Activated T-helper 2 cell treated with anti-CD3 and anti-CD28 coated beads, Interferon-gamma antibody, Interleukin-2, Interleukin-4, amounts not matched to agents 10 μg/mL and 5 μg/mL and 100 μg/mL, durations not matched to agents 14 hours and 24 hours and 36 hours (primary cell): ENCODE measurements at places on chromosomes 12 and 14.

DNA sequence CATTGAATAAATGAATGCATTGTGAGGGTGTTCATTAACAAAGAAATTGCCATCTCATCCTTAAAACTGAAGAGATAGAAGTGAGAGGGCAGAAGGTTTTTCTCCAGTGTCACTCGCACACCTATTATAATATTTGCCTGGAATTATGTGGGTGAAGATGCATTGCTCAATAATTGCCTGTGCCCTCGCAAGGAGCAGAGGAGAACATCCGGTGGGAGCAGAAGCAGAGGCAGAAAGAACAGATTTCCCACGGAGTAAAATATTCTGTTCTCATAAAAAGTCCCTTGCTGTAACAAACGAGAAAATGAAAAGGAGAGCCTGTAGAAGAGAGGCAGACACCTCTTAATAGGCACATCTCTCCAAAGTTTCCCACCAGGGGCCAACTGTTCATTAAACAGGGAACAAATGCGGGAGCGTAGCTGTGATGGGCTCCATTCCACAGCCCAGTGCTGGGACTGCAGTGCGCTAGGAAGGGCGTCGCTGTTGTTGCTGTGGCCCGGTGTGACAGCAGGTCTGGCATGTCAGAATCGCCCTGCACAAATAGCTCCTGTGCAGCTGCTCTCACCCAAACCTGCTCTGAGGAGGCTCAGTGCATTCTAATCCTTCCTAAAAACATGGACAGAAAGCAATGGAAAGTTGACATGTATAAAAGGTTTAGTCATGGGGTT is 359.8 kb downstream of the APAF1 start:
- no peaks in the 10 kb centered on the region for H3K36me3 ChIP-seq
- no peak overlapping the region for H3K27ac ChIP-seq
- H3K4me3 ChIP-seq: no peak overlapping the region
- DNase-seq: no peak
- H3K27me3 ChIP-seq: no peaks in the 10 kb centered on the region

- H3K4me1 ChIP-seq: peaks cover 5% of the 10 kb centered on the region
- H3K27ac ChIP-seq: no peak overlapping the region
- H3K4me3 ChIP-seq: no peak overlapping the region
- no peak for DNase-seq
- H3K36me3 ChIP-seq: no peaks in the 10 kb centered on the region
These were observed 9.6 kb upstream of the TAMALIN start for GRCh38 chr12:51997136-51997535.

DNA sequence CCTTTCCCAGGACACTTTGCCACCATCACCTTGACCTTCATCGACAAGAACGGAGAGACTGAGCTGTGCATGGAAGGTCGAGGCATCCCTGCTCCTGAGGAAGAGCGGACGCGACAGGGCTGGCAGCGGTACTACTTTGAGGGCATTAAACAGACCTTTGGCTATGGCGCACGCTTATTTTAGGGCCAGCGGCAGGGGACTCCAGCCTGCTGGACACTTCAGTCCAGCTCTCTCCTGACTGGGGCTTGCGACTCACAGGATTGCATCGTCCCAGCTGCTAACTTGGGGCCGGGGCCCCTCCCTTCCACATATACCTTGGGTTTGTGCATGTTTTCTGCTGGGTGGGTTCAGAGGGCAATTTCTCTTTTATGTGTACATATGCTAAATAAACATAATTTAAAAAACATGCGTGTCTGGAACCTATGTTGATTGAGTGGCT is 11.2 kb downstream of the AHSA1 start:
- no peaks in the 10 kb centered on the region for H3K4me1 ChIP-seq
- H3K36me3 ChIP-seq: peaks cover 52% of the 10 kb centered on the region
- H3K4me3 ChIP-seq: no peak overlapping the region
- H3K27ac ChIP-seq: no peak overlapping the region
- DNase-seq: no peak

DNA sequence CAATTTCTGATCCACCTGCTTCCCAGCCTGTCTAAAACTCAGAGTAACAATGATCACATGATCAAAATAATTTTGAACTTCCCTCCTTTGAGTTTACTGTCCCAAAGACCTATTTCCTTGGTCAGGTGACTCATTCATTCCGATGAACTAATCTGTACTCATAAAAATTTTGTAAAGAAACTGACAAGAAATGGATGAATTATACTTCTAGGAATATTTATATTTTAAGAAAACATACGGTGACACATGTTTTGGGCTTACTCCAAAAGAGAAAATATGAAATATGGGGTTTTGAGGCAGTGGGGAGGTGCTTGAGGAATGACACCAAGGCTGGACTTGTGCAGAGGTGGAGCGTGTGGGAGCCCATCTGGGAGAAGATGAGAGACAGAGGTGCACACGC is 42.0 kb downstream of the GUCY2C start:
- H3K4me1 ChIP-seq: peaks cover 4% of the 10 kb centered on the region
- no peak for DNase-seq
- no peak overlapping the region for H3K4me3 ChIP-seq
- H3K27me3 ChIP-seq: peaks cover 5% of the 10 kb centered on the region
- no peak overlapping the region for H3K27ac ChIP-seq

DNA sequence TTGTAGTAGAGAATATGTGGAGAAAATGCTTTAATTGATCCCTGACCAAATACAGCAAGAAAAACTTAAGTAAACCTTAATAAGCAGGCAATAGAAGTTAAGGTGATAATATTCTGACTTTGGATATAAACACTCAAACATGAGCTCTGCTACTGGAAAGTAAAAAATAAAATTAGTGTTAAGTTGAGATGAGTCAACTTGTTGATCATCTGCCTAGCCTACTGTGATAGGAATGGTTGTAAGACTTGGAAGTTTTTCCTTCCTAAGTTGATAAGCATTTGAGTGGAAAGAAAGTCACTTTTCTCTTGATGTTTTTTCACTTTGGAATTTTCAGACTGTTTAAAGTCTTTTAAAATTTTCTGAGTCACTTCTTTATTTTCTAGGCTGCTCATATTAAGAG is 26.0 kb downstream of the ADIPOR2 start:
- no peak overlapping the region for H3K4me3 ChIP-seq
- no peak overlapping the region for H3K27ac ChIP-seq
- peaks cover 41% of the 10 kb centered on the region for H3K36me3 ChIP-seq

GRCh38 chr12:112097641-112098040 is 10.9 kb downstream of the NAA25 start:
- no peak overlapping the region for H3K4me3 ChIP-seq
- peaks cover 28% of the 10 kb centered on the region for H3K4me1 ChIP-seq
- peak overlapping the region; percentile 46 for H3K27ac ChIP-seq
- DNase-seq: no peak
- H3K36me3 ChIP-seq: peaks cover 69% of the 10 kb centered on the region

DNA sequence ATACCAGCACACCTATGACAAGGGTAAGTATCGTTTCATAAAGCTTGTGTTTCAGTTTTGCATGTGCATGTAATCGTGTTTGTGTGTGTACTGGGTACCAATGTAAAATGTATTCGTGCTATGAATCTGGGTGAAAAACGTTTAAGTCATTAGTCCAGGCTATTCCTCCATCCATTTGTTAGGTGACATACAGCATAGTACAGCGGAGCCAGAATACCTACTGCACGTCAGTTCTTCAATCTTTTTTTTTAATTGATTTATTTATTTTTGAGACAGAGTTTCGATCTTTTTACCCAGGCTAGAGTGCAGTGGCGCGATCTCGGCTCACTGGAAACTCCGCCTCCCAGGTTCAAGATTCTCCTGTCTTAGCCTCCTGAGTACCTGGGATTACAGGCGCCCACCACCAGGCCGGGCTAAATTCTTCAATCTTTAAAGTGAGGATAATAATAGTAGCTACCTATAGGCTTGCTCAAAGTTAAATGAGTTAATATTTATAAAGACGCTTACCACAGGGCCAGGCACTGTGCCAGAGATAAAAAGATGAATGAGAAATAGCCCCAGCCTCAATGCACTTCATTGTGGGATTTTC is 661 bp upstream of the RPS26 start:
- peaks cover 66% of the 10 kb centered on the region for H3K36me3 ChIP-seq
- no peak for DNase-seq
- H3K27ac ChIP-seq: peak overlapping the region; percentile 88
- H3K4me3 ChIP-seq: peak overlapping the region; percentile 95

DNA sequence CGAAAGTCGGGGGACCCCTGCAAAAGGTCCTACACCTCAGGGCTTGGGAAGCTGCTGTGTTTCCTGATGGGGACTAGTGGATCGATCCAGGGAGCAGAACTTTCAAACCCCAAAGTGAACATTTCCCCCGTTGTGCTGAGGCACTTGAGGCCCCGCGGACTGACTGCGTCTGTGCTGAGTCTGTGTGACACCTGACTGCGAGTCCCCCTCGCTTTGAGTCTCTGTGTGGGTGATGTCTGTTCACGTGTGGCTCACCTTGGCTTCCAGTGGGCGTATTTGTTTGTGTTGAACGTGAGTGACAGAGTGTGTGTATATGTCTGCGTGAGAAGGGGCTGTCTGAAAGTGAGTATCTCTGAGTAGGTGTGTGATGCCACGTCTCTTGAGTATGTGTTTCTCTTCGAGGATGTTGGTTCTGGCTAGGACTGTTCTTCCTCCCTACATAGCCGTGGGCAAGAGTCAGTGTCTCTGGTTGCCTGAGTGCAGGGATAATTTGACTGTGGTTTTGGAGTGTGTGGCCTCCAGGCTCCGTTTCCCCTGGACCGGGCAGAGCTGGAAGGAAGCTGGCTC is 1.3 kb downstream of the TEAD4 start:
- H3K36me3 ChIP-seq: no peaks in the 10 kb centered on the region
- H3K4me3 ChIP-seq: peak overlapping the region; percentile 75
- H3K4me1 ChIP-seq: peaks cover 12% of the 10 kb centered on the region
- peaks cover 52% of the 10 kb centered on the region for H3K27me3 ChIP-seq

- no peaks in the 10 kb centered on the region for H3K36me3 ChIP-seq
- H3K4me1 ChIP-seq: no peaks in the 10 kb centered on the region
- no peak overlapping the region for H3K4me3 ChIP-seq
- no peak for DNase-seq
These were observed 1.4 kb downstream of the MYBPC1 start for GRCh38 chr12:101596172-101596571.

DNA sequence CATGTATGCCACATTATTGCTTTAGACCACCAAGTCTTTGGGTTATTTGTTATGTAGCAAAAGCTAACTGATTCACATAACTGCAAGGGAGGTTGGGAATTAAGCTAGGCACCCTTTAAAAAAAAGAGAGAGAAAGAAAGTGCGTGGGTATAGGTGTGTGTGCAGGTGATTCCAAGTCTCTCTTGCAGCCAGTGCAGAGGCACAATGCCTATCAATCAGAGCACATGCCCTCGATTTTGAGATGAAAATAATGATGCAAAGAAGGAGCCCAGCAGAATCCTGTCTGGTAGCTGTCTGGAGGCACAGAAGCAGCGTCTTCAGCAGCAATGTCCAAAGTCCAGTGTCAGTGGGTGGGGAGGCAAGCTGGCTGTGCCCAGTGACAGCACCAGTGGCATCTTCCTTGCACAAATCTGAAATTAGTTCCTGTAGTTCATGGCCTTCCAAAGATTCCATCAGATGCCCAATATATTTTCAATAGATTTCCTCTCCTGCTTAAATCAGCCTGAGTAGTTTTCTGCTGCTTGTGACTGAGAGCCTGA is 62.4 kb upstream of the TBPL2 start:
- no peaks in the 10 kb centered on the region for H3K4me1 ChIP-seq
- no peak overlapping the region for H3K4me3 ChIP-seq
- H3K36me3 ChIP-seq: no peaks in the 10 kb centered on the region
- H3K27me3 ChIP-seq: peaks cover 4% of the 10 kb centered on the region
- DNase-seq: no peak

GRCh38 chr12:92144631-92145480 is 790 bp downstream of the BTG1 start:
- DNase-seq: peak; percentile 38
- no peaks in the 10 kb centered on the region for H3K27me3 ChIP-seq
- H3K27ac ChIP-seq: peak overlapping the region; percentile 88
- H3K36me3 ChIP-seq: peaks cover 71% of the 10 kb centered on the region

GRCh38 chr14:89185919-89186855 is 230.8 kb downstream of the FOXN3 start:
- H3K4me1 ChIP-seq: no peaks in the 10 kb centered on the region
- peaks cover 23% of the 10 kb centered on the region for H3K36me3 ChIP-seq
- no peak overlapping the region for H3K4me3 ChIP-seq
- DNase-seq: no peak

DNA sequence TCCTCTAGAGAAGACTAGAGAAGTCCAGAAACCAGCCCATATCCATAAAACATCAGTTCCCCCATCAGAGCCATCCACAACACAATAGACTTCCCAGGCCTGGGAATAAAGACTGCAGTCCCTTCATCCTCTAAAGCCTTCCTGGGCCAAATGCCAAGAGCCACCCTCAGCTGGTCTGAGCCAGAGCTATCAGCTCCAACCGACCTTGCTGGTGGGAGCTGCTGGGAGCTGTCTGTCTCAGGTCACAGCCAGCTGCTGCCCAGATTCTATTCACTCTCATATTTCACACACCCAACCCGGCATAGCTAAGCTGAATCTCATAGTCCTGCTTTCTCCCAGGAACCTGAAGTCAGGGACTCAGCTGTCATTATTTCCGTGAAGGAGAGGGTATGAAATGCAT is 10.9 kb upstream of the TFCP2 start:
- H3K27me3 ChIP-seq: no peaks in the 10 kb centered on the region
- no peaks in the 10 kb centered on the region for H3K4me1 ChIP-seq
- DNase-seq: no peak
- no peak overlapping the region for H3K27ac ChIP-seq
